ENCODE measurements at places on chromosomes 4 and X.
A peak's percentile ranks its signal among the peaks of the same experiment; 100 is the strongest.

- DNase-seq = peak; percentile 92
Measured at GRCh38 chr4:1579901-1580691, 104.0 kb downstream of the FAM53A start.

GRCh38 chr4:163991298-163991865 lies 496.9 kb downstream of the TMA16 start:
- DNase-seq = no peak

- no peak for DNase-seq
Measured at GRCh38 chr4:88285235-88285653, 883 bp upstream of the PPM1K start.

GRCh38 chr4:77903186-77903585 lies 40.6 kb downstream of the MRPL1 start:
- DNase-seq = no peak

DNA sequence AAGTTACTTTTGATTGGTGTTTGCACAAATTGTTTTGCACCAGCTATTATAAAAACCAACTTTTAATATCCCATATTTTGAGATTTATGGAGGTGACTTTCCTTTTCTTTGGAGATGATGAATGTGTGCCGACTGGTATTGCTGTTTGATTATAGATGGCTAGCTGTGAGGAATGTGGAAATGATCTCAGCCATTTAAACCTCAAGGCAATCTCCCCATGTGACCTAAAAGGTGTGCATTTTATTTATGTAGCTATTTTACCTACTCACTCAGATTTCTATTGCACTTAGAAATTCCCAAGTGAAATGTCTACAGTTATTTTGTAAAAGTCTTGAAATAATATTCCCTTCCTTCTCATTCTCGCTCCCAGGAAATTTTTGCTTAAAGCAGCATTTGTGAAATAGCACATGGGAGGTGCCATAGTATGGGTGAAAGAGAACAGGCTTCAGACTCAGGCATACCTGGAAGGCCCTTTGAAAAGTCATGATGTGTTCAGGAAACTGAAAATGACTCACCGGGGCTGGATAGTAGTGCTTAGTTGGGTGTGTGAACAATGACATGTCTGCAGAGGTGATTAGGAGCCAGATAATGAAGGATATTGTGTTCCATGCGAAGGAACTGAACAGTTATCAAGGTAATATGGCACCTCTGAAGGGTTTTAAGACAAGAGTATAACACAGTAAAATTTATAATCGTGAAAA lies 247.6 kb downstream of the CBLL2 start:
- DNase-seq = no peak

DNA sequence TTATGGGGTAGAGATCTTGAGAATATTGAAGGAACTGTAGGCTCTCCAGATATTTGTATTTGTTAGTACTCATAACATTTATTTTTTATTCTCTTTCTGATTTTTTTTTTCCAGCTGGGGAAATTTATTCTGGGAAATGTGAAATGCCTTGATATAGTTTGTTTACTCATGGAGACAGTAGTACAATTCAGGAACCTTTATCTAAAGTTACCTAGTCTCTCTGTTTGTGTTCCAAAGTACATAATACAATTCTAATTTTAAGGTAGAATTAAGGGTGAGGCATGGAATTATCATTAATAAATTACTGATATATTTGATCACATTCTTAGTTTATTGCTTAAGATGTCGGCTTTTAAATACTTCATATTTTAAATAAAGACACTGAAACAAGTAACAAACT lies 114.0 kb downstream of the RS1 start:
- no peak for DNase-seq

DNA sequence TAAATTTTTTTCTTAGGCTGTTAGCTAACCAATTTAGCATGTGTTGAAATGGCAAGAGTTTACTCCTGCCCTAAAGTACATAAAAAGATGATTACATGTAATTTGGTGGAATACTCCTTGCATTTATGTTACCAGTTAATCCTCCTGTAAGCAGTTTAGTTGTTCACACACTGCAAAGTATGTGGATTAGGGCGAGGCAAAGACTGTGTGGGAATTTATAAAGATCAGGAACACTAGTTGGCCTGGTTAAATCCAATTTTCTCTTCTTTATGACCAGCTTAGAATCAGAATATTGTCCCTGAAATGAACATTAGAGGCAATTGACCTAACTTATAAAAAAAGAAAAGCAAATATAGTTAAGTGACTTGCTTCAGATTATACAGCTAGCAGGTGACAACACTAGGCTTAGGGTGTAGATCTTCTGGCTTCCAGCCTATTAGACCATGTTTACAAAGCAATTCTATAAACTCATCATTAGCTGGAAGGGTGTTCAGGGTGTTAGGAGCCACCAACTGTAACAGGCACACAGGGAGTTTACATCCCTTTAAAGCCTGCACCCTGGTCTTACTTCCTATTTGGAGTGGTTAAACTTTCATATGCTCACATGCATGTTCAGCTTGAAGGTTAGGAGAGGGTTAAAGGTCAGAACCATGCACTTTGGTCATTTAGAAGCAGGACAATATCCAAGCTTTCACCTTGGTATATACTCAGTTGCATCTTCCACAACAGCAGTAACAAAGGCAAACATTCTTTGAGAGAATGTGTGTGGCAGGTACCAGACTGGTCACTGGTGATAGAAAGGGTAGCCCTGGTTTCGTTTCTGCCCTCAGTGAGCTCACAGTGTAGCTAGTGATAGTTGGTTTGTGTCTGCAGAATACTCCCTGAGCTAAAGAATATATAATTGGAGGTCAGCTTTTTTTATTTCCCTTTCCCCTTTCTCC lies 72.6 kb downstream of the GC start:
- DNase-seq = no peak

DNA sequence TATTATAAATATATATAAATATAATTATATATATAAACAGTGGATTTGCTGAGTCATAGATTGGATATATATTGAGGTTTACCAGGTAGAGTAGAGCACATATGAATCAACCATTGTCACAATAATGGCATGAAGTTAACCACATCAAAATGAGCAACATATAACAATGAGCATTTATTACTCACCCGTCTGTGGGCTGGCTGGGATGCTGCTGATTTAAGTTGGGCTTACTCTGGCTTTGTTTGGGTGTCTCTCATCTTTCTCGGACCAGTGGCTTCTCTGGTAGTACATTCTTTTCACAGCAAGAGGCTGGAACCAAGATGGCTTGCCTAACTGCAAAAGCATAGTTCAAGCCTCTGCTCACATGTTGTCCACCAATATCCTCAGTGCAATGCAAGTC lies 111.7 kb upstream of the TAPT1 start:
- DNase-seq = no peak

DNA sequence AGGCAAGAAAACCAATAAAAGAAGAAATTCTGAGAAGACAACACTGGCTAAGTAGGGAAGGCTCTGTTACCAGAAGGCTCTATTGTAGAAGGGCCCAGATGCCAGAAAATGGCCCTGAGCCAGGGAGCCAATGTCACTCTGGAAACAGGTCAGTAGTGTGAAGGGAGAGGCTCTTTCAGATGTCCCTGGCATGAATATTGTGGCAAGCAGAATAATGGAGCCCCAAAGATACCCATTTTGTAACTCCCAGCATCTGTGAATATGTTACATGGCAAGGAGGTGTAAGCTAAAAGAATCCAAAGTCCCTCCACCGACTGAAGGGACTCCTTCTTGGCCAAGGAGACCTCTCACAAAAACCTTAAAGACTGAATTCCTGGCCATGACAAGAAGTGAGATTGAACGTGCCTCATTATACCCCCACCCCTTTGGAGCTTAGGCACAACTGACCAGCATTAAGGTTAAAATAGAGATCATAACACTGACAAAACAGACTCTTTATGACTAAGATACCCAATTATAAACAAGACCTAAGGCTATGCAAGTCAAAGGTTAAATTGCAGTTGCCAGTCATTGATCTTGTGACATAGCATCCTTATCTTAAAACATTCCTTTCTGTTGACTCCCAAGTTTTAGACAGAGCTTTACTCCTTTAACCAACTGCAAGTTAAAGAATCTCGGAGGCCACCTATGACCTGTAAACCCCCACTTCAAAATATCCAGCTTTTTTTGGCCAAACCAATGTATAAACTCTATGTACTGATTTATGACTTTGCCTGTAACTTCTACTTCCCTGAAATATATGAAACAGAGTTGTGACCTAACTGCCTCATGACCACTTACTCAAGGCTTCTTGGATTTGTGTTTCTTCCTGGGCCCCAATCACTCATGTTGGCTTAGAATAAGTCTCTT lies 42.2 kb upstream of the SMIM10 start:
- DNase-seq = no peak

- DNase-seq = no peak
Measured at GRCh38 chr4:106527316-106527715, 158.7 kb upstream of the GIMD1 start.

DNA sequence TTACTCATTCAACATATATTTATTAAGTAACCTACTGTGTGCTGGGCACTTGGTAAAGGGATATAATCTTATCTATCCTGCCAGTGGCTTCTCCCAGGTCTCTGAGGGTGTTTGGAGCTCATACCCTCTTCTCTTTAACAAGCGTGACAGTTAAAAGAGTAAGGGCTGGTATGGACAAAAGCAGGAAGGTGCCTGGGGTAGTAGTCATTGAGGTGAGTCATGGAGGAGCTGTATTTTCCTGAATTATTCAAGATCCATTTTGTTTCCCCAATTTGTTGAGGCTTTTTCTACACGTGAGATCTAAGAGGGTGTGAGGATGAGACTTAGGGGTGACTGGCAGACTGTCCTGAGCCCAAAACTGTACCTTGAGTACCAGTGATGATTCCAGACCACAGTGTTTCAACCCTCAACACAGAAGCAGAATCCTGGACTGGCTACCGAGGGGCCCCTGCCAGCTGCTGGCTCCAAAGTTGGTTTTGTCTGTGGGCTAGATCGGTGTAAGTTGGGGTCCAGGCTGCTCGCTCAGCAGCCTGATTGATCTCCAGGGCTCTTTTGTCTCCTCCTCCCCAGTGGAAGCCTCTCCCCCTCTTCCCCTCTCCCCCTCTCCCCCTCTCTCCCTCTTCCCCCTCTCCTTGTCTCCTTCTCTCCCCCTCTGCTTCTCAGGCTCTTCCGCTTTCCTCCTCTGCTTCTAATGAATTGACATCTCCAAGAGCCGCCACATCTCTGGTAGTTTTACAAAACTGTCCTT lies at the start of gene DRP2:
Gene DRP2 (plus strand): TSS at position 671 of the 748 bp plus-strand sequence. CDS start 11,862 bp downstream, outside the sequence.
- no peak for DNase-seq

DNA sequence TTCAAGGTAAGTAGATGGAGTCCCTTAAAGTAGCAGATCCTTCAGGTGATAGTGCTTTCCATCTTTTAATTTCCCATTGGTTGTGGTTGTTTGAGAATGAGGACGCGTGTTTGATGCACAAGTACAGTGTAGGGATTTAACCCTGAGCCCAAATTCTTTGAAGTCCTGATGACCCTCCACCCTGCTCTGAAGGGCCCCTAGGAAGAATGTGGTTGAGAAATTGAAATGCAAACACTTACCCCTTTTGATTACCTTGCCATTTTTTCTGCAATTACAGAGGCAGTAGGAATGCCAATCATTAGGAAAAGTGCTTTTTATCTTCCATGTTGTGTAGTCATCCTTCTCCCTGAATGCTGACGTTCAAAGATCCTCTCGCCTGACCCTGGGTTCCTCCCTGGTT lies 112.4 kb downstream of the ZNF518B start:
- no peak for DNase-seq

DNA sequence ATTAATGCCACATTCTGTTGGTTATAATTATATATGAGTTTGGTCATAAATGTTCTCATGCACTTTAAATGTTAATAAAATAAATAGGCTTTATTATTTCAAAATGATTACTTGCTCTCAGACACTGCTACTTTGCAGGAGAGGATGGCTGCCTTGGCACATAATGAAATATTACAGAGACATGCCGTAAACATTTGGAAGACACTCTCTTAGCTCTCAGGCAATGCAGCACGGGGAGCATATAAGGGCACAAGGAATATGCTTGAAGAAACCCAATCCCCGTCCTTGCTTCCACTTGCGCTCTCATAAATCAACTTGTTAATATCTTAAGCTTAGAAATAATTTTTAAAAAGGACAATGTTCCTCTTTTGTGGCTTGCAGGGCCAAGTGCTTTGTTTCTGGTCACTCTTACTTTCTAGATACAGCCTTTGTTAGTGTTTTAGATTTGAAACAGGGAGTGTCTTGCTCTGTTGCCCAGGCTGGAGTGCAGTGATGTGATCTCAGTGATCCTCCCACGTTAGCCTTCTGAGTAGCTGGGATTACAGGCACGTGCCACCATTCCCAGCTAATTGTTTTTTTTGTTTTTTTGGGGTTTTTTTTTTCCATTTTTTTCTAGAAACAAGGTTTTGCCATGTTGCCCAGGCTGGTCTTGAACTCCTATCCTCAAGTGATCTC lies 445.0 kb downstream of the SPRY1 start:
- DNase-seq = no peak

- DNase-seq = no peak
Measured at GRCh38 chr4:182291175-182291574, 48.0 kb downstream of the TENM3 start.

DNA sequence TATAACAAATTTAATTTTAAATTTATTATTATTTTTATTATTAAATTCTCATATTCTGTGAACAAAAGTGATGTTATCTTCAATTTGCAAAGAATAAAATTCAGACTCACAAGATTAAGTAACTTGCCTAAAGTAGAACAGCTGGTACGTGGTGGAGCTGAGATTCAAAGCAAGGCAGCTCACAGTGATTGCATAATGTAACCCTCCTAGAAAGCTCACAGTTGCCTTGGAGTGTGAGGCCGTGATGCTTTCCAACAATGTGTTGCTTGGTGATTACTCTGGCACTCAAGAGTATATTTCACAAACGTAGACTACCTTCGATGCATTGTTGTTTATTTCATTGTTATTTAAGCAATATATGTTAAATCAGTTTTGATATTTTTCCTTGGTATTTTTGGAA lies 1039.2 kb upstream of the PABPC4L start:
- DNase-seq = no peak

DNA sequence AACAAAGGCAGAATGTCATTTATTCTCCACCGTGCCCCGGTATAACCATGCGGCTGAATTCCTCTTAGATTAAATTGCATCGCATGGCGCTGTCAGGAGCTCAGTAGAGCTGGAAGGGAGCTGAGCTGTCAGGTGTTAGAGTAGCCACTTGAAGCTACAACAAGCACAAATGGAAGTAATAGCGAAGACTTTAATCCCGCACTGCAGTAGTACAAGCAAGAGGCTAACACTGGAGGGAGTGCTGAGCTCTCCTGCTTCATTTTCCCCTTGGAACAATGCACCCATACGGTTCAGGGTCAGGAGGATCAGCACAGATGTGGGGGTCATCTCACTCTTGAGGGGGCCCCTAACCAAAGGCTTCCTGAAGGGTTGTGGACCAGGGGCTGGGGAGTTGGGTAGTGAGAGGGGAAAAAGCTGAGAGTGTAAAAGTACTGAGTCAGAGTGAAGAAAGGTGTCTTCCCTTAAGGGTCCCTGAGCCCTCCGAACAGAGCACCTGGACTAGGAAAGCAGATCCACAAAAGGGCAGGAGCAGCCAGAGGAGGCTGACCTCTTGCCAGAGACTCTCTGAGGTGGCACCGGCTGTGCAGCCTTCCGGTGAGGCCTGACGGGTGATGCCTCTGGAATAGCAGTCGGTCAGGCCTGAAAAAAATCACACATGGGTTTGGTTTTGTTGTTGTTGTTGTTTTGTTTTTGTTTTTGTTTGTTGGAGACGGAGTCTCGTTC lies 36.0 kb upstream of the CBR4 start:
- DNase-seq = no peak

GRCh38 chr4:47238667-47239066 lies 207.3 kb downstream of the GABRB1 start:
- DNase-seq = no peak
